ENCODE measurements at places on chromosomes 11 and 22.

- peak; percentile 88 for DNase-seq
These were observed 41.0 kb upstream of the CD5 start for GRCh38 chr11:61061081-61061826.

- DNase-seq = no peak
These were observed 2.1 kb downstream of the CDC42BPG start for GRCh38 chr11:64842366-64842759.

DNA sequence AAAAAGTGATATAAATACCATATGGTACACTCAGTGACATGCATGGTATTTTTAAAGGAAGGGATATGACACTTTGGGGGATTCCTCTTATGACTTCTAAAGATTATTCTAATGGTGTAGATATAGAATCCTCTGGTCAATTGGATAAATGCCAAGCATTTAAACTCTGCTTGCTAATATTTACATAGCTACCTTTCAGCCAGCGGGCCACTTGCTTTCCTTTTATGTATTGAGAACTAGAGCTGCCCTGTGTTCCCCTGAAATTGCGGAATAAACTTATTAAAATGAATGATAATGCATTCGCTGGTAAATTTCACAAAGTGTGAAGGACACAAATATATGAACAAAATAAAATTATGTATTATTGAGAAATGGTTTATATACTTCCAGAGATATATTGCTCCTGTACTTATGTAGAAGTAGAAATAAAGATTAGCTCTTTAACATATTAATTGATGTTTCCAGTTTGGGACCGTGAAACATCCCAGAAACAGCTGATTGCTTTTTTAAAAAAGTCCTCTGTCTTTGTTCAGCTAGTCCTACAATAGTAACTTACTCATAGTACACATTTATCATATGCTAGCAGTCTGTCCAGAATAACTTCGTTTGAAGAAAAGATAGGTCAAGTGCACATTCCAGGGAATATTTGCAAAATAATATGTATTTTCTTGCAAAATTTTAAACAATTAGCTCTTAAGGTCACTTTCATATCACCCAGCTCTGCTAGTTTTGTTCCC is 40.1 kb upstream of the CARD18 start:
- no peak for DNase-seq

- no peak for DNase-seq
These were observed 45.4 kb upstream of the MYOD1 start for GRCh38 chr11:17673951-17674350.

GRCh38 chr22:27494785-27495184 is 306.8 kb downstream of the MN1 start:
- DNase-seq = no peak

GRCh38 chr11:118427707-118428106 is 8.6 kb upstream of the KMT2A start:
- DNase-seq = no peak

- no peak for DNase-seq
These were observed 19.6 kb downstream of the MYRF start for GRCh38 chr11:61771985-61772455.

DNA sequence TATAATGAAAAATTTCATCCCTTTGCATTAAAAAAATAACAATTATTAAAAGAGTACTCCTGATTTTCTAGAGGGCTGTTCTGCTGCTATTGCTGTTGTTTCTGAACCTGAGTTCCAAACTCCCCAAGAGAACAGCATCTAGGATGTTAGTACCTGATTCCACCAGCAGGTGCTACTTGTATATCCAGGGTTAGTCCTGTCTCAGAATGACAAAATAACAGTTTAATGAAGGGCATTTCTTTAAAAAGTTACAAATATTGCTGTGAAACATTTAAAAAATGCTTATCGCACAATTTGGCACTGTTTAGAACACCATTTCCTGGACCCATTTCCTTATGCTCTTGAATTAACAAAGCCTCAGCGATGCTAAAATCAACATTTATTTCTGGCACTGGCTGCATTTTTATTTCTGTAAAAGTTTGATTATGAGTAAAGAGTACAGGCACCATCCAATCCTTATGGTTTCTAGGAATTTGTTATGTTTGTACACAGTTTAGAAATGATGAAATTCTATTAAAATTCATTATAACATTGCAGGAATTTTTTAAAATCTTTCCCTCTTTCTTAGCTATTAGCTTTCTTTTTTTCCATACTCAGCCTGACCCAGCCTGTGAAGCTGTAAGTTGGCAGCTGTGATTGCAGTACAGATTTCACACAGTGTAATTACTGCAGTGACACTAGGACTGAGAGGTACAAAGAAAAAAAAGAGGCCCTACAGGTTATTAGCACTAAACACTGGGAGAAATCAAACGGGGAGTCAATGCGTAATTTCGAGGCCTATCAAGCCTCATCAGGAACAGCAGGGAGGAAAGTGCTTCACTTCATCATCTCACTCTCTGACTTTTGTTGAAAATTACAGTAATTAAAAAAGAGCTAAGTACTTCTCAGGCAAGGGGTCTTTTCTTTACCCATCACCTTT is 208.8 kb downstream of the DCDC1 start:
- no peak for DNase-seq

- no peak for DNase-seq
These were observed 54.4 kb downstream of the TRAF6 start for GRCh38 chr11:36455658-36456111.

Data from stimulated activated CD4-positive, alpha-beta T cell treated with anti-CD3 and anti-CD28 coated beads, Interleukin-4, amount 100 ng/mL, for 24 hours (primary cell).